ENCODE measurements at places on chromosomes 12 and 14. TPM values are rescaled to one million over a fixed set of nuclear protein-coding genes. Genes with fewer than 3 reads are reported as not detected.

DNA sequence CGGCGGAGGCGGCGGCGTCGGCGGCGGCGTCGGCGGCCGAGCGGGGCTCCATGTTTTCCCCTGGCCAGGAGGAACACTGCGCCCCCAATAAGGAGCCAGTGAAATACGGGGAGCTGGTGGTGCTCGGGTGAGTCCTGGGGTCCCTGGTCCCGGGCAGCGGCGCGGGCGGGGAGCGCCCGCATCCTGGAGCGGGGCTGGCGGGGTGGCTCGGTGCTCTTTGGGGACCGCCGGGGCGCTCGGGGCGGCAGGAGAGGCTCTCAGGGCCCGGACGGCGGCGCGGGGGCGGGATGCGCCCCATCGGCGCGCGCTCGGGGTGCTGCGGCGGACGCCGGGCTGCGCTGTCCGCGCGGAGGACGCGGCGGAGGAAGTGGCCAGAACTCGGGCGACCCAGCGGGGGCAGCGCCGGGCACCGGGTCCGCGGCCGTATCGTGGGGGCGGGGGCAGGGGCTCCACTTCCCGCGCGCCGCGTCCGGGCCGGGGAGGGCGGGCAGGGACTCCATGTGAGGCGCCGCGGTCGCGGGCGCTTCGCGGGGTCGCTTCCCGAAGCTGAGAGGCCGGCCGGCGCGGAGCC lies 485 bp downstream of the PELI2 start:
- DNase-seq = peak; percentile 67

DNA sequence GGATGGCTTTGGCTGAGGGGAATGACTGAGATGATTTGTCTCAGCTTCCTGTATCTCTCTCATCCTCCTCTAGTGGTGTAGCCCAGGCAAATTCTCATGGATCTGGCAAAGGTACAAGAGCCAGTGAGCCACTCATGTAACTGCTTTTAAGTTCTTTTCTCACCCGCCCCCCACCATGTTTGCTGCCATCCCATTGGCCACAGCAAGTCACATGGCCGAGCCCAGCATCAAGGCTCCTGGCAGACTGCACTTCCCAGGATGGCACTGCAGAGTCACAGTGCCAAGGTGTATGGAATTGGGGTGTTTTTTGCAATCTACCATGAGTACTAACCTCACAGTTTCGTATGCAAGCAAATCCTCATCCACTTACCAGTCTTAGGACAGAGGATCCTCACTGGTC lies 50.9 kb downstream of the CHST11 start:
- peak; percentile 58 for DNase-seq

DNA sequence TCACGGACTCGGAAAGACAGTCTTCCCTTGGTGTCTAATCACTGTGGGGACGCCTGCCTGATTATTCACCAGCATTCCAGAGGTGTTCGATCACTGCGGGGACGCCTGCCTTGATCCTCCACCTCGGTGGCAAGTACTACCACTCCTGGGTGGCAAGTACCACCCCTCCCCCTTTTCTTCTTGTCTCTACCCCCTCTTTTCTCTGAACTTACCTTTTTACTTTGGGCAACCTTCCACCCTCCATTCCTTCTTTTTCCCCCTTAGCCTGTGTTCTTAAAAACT lies 12.0 kb upstream of the LGMN start:
- DNase-seq = no peak

DNA sequence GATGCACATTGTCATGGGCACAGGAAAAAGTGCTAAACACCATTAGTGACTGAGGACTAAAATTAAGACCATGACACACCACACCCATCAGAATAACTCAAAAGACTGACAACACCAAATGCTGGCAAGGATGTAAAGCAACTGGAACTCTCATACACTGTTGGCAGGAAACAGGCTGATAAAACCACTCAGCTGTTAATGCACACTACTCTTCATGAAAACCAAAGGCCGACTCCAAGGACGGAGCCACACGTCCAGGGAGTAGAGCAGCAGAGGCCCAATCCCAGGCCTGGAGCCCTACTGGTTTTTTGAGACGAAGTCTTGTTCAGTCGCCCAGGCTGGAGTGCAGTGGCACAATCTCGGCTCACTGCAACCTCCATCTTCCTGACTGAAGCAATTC lies 6.4 kb downstream of the RAD52 start:
- DNase-seq = no peak

- DNase-seq = no peak
These were observed 4.0 kb downstream of the KTN1 start for GRCh38 chr14:55583942-55584468.

DNA sequence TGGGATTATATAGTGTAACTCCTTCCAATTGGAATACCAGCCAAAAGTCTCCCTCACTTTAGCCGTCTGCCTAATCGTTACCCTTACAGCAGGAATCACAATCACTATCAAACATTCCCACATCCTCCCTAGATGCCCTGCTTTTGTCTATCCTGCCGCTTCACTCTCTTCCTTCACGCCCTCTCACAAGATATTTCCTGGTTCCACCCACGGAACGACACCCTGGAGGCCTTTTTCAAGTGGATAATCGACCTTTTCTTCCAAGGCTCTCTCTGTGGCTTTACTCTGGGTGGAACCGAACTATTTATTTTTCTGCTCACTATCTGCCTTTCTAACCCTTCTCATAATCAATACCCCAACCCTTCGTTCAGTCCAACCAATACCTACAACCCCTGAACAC lies 58.9 kb downstream of the MOK start:
- DNase-seq = no peak

KLRD1 gene
- 0.04 TPM for total RNA-seq

EXOC3L4 gene
- total RNA-seq = 0.21 TPM

TARBP2 gene
- total RNA-seq = 80.5 TPM

- no peak for DNase-seq
These were observed 14.8 kb upstream of the NFYB start for GRCh38 chr12:104152685-104153241.

TAS2R20 gene
- 0.38 TPM for total RNA-seq

DNA sequence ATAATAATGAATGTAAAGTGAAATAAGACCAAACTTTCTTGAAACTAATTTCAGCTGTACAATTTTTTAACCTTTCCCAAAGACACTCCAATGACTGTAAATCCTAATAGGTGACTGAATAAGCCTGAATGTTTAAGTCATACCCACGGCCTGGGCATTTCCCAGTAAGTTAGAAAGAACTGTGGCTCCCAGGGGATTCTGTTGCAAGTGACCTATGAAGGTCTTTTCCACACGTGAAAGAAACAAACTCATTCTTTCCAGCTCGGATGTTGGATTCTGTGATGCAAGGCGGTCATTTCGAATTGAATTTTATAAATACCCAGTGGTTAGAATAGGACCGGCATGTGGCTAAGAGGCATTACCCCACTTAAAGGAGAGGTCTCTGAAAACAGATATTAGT lies 1134.4 kb downstream of the GALC start:
- DNase-seq = no peak

ACRBP gene
- total RNA-seq = 3.6 TPM

DNA sequence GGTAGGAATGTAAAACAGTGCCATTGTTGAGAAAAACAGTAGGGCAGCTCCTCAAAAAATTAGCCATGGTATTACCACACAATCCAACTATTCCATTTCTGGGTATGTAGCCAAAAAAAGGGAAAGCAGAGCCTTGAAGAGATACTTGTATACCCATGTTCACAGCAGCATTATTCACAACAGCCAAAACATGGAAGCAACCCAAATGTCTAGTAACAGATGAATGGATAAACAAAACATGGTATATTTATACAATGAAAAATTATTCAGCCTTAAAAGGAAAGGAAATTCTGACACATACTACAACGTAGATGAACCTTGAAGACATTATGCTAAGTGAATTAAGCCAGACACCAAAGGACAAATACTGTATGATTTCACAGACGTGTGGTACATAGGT lies 67.6 kb upstream of the GNG2 start:
- DNase-seq = no peak

- DNase-seq = no peak
These were observed 87.8 kb upstream of the GZMB start for GRCh38 chr14:24721775-24722174.

DNA sequence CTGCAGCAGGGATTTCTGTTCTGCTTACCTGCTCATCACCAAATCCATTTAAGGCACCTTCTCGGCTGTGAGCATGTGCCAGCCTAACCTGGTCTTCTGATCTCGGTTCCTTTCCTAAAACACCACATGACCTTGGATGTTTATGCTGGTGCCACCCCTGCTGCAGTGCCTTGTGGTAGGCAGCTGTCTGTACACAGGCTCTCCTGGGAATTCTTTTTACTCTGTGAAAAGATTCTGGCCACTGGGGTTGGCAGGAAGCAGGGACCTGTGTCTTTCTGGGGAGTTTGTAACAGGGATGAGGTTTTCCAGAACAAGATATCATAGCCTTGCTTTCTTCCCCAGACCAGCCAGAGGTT lies 10.4 kb upstream of the PLEKHG3 start:
- DNase-seq = no peak

DNA sequence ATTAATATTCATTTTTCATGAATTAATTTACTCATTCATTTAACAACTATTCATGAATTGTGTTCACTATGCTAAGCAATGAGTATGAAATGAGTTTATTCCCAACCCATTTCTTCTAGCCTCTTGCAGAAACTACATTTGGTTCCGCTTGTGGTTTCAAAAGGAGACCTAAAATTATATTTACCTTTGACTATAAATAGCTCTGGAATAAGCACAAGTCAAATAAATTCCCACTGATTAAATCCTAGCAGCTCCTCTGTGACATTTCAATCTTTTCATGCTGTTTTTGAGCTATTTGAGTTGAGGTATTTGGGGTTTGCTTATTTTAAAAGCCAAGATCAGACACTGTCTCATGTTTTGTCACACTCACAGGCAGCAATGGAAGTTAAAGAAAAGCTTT lies 46.9 kb downstream of the DUSP6 start:
- no peak for DNase-seq

GRCh38 chr12:124525927-124526692 lies 41.3 kb downstream of the NCOR2 start:
- no peak for DNase-seq

- DNase-seq = no peak
These were observed 1072.8 kb upstream of the TMEM132C start for GRCh38 chr12:127194176-127194575.

DNA sequence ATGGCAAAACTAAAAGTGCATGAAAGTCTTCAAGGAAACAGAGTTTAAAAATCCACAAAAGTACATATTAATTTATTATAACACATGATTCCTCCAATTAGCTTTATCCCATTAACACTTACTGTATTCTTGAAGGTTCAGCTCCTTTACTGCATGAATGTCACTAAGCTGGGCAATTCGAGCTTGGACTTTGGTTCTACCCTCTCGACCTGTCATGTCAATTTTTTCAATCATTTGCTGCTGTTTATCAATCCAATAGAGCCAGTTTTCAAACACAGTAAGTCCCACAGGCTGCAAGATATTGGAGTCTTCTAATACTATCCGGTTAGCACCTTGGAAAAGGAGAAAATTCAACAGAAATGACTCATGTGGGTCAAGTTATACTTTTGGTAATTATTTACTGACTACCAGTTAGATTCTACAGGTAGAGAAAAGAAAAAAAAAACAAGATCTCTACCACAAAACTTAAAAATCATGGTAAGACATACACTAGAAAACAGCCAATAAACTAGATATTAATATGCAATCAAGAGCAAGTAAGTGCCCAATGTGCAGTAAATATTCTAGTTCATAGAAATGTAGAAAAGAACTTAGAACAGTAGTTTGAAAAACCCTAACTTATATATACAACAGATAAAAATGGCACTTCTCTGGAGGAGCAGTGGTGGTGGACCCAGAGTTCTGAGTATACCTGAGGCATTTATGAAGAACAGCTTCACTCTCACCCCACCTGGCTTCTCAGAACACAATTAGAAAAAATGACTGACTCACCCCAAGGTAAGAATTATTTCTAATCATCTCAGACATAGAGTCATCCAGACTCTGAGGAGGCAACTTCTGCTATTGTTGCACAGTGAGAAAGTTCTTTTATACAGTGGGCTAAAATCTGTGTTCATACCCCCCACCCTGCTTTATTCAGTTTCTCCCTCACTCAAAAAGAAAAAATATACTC lies 67.7 kb downstream of the BCL2L14 start:
- DNase-seq = no peak

- peak; percentile 75 for DNase-seq
These were observed 2.6 kb upstream of the HAL start for GRCh38 chr12:95998611-95999286.

FAM186B gene
- total RNA-seq = 0.11 TPM

- no peak for DNase-seq
These were observed 94.7 kb downstream of the SLC5A8 start for GRCh38 chr12:101115326-101115725.

GRCh38 chr12:123396954-123397353 lies 13.0 kb downstream of the KMT5A start:
- DNase-seq = no peak

ALX1 gene
- total RNA-seq = 7.6 TPM

DNA sequence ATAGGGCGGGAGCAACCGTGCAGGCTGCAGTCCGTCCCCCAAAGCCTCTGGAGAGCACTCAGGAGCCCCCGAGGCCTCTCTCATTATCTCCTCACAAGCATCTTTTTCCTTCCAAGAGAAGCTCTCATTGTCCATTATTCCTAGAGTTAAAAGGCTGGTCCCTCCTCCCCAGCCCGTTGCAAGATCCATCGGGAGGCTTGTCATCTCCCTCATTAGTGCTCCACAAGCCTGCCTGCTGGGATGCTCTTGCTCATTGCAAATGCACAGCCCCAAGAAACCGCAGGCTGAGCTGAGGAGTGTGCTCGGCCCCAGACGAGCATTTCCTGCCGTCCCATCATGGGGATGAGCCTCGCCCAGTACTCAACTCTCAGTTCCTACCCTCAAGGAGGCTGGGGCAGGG lies 23.3 kb downstream of the NUAK1 start:
- no peak for DNase-seq

CFAP251 gene
- total RNA-seq = 0.24 TPM

DNA sequence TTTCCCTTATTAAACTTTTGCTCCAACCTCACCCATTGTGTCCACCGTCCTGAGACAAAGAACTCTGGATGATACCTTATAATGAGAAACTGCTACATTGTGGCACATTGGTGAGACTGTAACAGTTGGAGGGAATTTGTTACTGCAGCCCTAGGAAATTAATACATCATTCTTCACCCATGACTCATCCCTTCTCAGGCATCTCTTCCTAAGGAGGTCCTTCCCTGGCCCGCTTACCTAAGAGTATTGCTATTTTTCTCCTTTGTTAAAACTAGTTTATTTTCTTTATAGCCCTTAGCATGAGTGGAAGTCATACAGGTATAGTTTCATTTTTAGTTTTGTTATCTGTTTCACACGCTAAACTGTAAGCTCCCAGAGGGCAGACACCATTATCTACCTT lies 87.1 kb downstream of the TMEM260 start:
- DNase-seq = no peak

GRCh38 chr12:130456375-130457199 lies 118.9 kb downstream of the PIWIL1 start:
- DNase-seq = no peak

DNA sequence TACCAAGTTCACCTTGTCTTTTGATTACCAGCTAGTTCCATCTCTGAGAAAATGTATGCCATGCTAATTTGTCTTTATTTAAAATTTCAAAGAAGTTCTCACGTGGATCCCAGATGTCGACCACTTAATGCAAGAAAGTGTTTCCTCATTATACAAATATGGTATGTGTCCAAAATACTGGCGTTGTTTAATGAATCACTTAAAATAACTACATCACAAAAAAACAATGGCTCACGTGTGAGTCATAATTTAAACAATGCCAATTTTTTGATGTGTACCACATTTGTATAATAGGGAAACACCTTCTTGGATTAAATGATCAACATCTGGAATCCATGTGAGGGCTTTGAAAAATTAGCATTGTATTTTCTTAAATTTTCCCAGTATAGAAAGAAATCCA lies 40.8 kb downstream of the DBX2 start:
- DNase-seq = no peak
